Neural crest cell (in vitro differentiated cells): ENCODE measurements at places on chromosomes 3 and 15. TPM values are rescaled to one million over a fixed set of nuclear protein-coding genes. Genes with fewer than 3 reads are reported as not detected.

DNA sequence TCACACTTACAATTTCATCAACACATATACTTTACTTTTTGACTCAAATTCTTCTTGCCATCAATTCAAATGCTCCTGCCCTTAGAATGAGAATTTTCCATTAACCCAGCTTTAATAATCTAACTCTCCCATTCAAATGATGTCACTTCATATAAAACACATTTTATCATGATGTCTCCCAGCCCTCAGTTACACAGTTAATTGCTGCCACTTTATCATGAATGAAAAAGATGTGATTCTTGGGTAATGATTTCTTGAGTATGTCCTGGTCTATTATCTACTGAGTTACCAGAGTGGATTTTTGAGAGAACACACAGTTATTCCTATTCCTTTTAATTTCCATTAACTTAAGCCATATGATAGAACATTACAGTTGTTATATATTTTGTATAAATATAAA lies 7.6 kb downstream of the AGTR1 start:
- no peak overlapping the region for H3K27ac ChIP-seq
- H3K27me3 ChIP-seq = peaks cover 5% of the 10 kb centered on the region
- no peaks in the 10 kb centered on the region for H3K36me3 ChIP-seq
- no peaks in the 10 kb centered on the region for H3K4me1 ChIP-seq
- DNase-seq = no peak

DNA sequence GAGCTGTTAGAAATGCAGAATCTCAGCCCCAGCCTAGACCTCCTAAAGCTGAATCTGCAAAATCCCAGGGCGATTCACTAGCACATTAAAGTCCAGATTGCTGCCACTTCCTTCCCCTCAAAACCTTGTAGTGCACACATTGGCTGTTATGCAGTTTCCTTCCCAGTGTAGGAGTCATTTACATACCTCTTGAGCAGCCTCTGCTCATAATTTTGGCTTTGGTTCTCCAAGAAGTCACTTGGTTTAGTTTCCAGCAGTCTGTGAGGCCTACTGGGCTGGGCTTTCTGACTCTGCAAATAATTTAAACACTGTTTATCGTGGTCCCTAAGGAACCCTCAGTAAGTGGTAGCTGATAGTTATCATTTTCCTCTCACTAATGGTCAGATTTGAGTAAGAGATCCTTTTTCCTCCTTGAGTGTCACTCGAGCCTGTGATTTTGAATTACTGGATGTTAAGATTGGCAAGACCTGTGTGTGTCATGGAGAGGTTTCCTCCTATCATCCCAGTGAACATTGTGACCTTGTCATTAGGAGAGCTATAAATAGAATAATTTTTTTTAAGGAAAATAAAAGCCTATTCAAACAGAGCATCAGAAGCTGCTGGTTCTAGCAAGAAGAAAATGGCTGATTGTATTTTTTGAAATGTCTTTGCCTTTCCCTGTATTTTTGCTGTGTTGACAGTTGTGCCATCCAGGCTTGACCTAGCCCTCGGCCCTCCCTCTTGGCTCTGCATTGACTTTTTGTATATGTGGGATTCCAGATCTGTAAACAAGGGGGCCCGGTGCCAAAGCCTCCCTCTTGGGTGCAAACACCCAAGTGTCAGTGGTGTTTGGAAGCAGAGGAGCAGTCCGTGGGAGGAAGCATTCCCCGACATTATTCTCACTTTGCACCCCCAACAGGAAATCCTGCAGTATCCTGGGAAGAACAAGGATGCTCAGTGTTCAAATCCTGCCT lies 134.8 kb upstream of the ANKRD28 start:
- peaks cover 58% of the 10 kb centered on the region for H3K4me1 ChIP-seq
- H3K27me3 ChIP-seq = no peaks in the 10 kb centered on the region
- H3K27ac ChIP-seq = peak overlapping the region; percentile 43
- no peaks in the 10 kb centered on the region for H3K36me3 ChIP-seq
- H3K4me3 ChIP-seq = peak overlapping the region; percentile 33

GRCh38 chr3:42764115-42764514 lies 8.9 kb downstream of the CCDC13 start:
- peaks cover 2% of the 10 kb centered on the region for H3K27me3 ChIP-seq
- no peak overlapping the region for H3K27ac ChIP-seq
- no peak overlapping the region for H3K4me3 ChIP-seq
- no peak for DNase-seq
- no peaks in the 10 kb centered on the region for H3K36me3 ChIP-seq
- H3K4me1 ChIP-seq = peaks cover 6% of the 10 kb centered on the region

The CCDC39 gene
- 0.07 TPM in 1 of 2 replicates, not detected in the other for total RNA-seq

- no peaks in the 10 kb centered on the region for H3K27me3 ChIP-seq
- no peak overlapping the region for H3K27ac ChIP-seq
- no peak overlapping the region for H3K4me3 ChIP-seq
- H3K4me1 ChIP-seq = no peaks in the 10 kb centered on the region
Measured at GRCh38 chr3:81394651-81395524, 366.6 kb downstream of the GBE1 start.

- peak overlapping the region; percentile 92 for H3K4me3 ChIP-seq
- peaks cover 25% of the 10 kb centered on the region for H3K4me1 ChIP-seq
- peaks cover 32% of the 10 kb centered on the region for H3K27me3 ChIP-seq
- DNase-seq = peak; percentile 28
- no peaks in the 10 kb centered on the region for H3K36me3 ChIP-seq
Measured at GRCh38 chr3:159763011-159763601, 225.5 kb upstream of the IL12A start.

GRCh38 chr3:187648177-187648576 lies 22.0 kb downstream of the SST start:
- no peak overlapping the region for H3K27ac ChIP-seq
- DNase-seq = no peak
- peaks cover 5% of the 10 kb centered on the region for H3K4me1 ChIP-seq
- no peak overlapping the region for H3K4me3 ChIP-seq
- peaks cover 47% of the 10 kb centered on the region for H3K27me3 ChIP-seq
- no peaks in the 10 kb centered on the region for H3K36me3 ChIP-seq

The EXOG gene
- 26.2 and 26.5 TPM in 2 replicates for total RNA-seq

DNA sequence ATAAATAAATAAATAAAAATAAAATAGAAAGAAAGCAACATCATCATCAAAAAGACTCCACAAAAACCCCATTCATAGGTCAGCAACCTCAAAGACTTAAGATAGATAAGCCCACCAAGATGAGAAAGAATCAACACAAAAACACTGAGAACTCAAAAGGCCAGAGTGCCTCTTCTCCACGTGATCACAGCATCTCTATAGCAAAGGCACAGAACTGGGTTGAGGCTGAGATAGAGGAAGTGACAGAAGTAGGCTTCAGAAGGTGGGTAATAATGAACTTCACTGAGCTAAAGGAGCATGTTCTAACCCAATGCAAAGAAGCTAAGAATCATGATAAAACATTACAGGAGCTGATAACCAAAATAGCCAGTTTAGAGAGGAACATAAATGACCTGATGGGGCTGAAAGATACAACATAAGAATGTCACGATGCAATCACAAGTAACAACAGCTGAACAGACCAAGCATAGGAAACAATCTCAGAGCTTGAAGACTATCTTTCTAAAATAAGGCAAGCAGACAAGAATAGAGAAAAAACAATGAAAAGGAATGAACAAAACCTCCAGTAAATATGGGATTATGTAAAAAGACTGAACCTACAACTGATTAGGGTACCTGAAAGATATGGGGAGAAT lies 26.4 kb downstream of the GNB5 start:
- no peak for DNase-seq
- peaks cover under 1% of the 10 kb centered on the region for H3K36me3 ChIP-seq
- no peak overlapping the region for H3K4me3 ChIP-seq
- H3K4me1 ChIP-seq = no peaks in the 10 kb centered on the region

The RBPMS2 gene
- 40.3 and 40.5 TPM in 2 replicates for total RNA-seq

DNA sequence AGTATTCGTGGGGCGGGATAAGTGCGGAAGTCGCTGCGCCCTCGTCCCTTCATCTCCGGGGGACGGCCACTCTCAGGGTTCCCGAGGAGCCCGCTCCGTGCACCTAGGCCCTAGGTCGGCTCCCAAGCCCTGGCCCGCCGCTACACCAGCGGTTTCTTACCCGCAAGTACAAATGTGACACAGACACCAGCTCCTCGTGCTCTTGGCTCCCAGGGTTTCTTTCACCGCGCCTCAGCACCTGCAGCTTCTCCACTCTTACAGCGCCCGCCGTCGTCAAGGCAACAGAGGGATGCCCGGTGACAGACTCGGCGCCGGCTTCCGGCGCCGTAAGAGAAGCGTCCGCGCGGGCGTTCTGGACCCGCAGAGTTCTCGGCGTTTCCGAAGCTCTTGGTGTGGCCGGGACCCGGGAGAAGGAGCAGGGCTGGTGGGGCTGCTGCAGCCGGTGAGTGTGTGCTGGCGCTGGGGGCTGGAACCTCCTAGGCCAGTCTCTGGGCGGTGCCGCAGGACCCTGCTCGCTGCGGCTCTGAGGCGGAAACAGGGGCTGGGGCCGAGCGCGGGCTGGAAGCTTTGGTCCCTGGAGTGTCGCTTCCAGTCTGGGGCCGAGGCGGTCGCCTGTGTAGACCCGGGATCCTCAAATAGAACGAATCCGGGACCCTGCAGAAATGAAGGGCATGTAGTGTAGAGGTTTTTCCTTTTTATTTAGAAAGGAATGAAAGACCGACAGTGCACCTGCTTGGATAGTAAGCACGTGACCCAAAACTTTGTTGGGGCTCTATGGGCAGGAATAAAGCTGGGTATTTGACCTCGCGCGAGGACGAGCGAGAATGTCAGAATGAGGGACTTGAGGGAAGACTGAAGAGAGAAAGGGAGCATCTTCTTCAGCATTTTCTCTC lies 155.4 kb upstream of the GOLGA6L4 start:
- H3K36me3 ChIP-seq = peaks cover 11% of the 10 kb centered on the region
- peak overlapping the region; percentile 94 for H3K4me3 ChIP-seq
- DNase-seq = peak; percentile 45
- H3K27ac ChIP-seq = peak overlapping the region; percentile 65
- H3K4me1 ChIP-seq = peaks cover 18% of the 10 kb centered on the region

DNA sequence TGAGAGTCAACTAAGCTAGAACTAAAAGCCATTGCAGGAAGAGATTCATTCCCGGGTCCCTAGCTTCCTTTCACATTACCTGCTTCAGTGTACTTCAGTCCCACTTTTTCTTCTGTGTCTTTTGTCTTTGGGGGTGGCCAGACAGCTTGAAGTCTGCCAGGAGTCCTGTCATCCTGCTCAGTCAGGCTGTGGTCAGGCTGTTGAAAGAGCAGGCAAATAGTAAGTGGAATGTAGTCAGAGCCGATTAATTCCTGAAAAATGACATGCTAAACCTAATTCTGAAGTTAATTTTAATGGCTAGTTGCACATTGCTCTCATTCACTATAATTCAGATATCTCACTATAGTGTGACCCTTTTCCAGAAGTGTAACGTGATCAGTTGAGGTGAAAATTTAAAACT lies 129.6 kb downstream of the FMN1 start:
- H3K27ac ChIP-seq = no peak overlapping the region
- H3K4me3 ChIP-seq = no peak overlapping the region
- H3K36me3 ChIP-seq = no peaks in the 10 kb centered on the region
- peaks cover 15% of the 10 kb centered on the region for H3K4me1 ChIP-seq

GRCh38 chr15:85011160-85011571 lies 29.5 kb downstream of the PDE8A start:
- no peaks in the 10 kb centered on the region for H3K27me3 ChIP-seq
- no peak for DNase-seq
- H3K4me1 ChIP-seq = no peaks in the 10 kb centered on the region
- no peak overlapping the region for H3K4me3 ChIP-seq
- no peaks in the 10 kb centered on the region for H3K36me3 ChIP-seq

The AHSG gene
- 0.30 TPM in 1 of 2 replicates, not detected in the other for total RNA-seq

DNA sequence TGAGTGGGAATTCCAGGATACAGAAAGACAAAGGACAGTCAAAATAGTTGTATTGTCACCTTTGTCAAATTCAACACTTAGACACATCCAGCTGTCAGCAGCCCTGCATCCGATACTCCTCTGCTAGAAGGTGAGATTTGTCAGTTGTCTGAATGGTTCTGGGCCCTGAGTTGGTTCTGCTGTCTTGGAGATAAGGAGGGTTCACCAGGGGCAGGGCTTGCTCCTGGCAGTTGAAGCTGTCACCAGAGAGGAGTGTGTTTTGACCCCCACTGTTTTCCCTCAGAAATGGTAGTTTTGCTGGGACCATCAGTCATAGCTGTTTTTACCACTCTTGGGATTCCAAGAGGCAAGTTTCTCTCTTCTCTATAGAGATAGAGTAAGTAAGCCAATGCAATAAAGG lies 3.2 kb upstream of the KY start:
- H3K27ac ChIP-seq = no peak overlapping the region
- DNase-seq = no peak
- no peaks in the 10 kb centered on the region for H3K36me3 ChIP-seq

DNA sequence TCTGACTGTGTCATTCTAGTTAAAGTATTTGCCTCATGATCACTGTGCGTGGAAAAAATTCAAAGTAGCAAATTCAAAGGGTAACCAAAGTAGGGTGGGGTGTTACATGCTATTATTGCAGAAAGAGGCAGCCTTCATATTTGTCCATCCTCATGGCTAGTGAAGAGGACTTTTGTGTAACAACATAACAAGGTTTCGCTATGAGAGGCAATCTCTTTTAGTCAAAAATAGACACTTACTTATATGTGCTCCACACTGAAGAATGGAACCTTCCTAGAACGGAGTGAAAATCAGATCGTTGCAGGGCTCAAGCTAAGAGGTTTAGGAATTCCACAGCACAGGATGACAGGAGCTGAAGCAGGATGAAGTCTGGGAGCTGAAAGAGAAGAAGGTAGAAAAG lies 345.1 kb upstream of the CBLB start:
- H3K4me1 ChIP-seq = no peaks in the 10 kb centered on the region
- H3K36me3 ChIP-seq = no peaks in the 10 kb centered on the region
- H3K4me3 ChIP-seq = no peak overlapping the region
- no peak for DNase-seq
- no peaks in the 10 kb centered on the region for H3K27me3 ChIP-seq
- H3K27ac ChIP-seq = no peak overlapping the region

DNA sequence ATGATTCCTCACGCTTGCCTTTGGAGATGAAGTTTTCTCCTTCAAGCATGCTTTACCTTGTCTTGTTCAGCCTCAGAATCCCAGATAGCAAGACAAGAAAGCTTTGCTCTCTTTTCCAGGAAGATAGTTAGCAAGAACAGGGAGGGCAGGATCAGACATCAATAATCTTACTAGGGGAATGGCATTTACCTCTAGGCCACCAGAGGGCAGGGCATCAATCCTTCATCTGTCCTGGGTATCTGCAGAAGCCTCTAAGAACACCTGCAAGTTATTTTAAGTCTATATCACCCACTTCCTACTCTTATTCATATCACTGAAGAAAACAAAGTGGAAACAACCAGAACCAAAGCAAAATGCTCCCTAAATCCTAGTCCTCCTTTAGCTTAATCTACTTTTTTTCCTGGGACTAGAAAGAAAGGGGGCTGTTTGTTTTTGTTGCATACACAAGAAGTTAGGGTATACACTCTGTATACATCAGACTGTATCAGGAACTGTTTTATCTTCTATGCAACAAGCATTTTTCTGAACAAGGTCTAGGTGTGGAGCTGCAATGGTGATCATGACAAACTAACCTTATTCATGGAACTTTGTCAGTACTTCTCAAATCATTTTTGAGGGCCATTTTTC lies 862.5 kb downstream of the CADM2 start:
- H3K36me3 ChIP-seq = peaks cover 2% of the 10 kb centered on the region
- no peak overlapping the region for H3K27ac ChIP-seq
- H3K4me3 ChIP-seq = no peak overlapping the region

GRCh38 chr15:73965094-73965757 lies 26.9 kb downstream of the STOML1 start:
- DNase-seq = no peak
- H3K4me3 ChIP-seq = no peak overlapping the region
- no peaks in the 10 kb centered on the region for H3K36me3 ChIP-seq
- no peaks in the 10 kb centered on the region for H3K27me3 ChIP-seq
- peaks cover 22% of the 10 kb centered on the region for H3K4me1 ChIP-seq
